ENCODE measurements at places on chromosomes 2 and 18.

- DNase-seq: no peak
Measured at GRCh38 chr18:61972389-61973264, 79.8 kb upstream of the RNF152 start.

DNA sequence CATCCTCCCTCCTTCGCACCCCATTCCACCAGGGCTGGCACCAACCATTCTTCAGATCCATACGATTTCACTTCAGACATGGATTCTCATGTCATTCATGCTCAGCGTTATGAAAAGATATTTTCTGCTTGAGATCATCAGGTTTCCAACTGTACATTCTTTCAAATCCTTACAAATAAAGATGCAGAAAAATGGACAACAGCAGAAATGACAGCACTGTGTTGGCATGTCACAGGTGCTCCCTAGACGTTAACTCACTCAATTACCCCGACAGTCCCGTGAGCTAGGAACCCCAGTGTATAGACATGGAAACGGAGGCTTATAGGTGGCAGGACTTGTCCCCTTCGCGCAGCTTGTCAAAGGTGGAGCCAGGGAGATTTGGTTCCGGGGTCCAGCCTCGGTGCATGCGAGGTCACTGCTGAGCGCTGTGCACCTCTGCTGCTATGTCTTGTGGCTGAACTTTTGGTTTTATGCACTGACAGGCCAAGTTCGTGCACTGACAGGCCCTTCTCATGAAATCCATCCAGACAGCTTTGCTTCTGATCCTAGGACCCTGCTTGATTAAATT lies 17.7 kb downstream of the FHL2 start:
- no peak for DNase-seq

GRCh38 chr2:44668336-44668735 lies 273.2 kb upstream of the SIX3 start:
- no peak for DNase-seq

GRCh38 chr2:235098269-235098668 lies 146.5 kb downstream of the SH3BP4 start:
- no peak for DNase-seq

- DNase-seq: no peak
Measured at GRCh38 chr2:122749405-122749804, 994.0 kb downstream of the TSN start.

- DNase-seq: no peak
Measured at GRCh38 chr18:45569566-45570275, 45.6 kb upstream of the SLC14A2 start.

GRCh38 chr2:60583604-60584003 lies 30.1 kb upstream of the BCL11A start:
- no peak for DNase-seq

- no peak for DNase-seq
Measured at GRCh38 chr2:45170191-45171135, 161.2 kb upstream of the SIX2 start.

DNA sequence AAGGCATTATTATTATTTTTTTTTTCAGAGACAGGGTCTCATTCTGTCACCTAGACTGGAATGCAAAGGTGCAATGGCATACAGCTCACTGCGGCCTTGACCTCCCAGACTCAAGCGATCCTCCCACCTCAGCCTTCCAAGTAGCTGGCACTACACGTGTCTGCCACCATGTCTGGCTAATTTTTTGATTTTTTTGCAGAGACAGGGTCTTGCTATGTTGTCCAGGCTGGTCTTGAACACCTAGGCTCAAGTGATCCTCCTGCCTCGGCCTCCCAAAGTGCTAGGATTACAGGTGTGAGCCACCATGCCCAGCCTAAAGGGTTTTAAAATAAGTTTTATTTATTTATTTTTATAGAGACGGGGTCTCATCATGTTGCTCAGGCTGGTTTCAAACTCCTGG lies 45.3 kb upstream of the AP1S3 start:
- no peak for DNase-seq

DNA sequence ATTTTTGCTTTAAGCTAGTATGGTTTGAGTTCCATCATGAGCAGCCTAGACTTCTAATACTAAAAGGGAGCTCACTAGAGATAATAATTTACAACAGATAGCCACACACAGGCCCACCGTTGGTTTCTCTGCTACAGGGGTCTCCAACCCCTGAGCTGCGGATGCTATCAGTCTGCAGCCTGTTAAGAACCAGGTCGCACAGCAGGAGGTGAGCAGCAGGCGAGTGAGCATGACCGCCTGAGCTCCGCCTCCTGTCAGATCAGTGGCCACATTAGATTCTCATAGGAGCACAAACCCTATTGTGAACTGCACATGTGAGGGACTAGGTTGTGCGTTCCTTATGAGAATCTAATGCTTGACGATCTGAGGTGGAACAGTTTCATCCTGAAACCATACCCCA lies 150.6 kb downstream of the HRH4 start:
- DNase-seq: no peak
